ENCODE measurements at places on chromosomes 4 and X.

GRCh38 chr4:37825968-37826294, 555 bp upstream of the PGM2 start:
- DNase-seq: no peak

DNA sequence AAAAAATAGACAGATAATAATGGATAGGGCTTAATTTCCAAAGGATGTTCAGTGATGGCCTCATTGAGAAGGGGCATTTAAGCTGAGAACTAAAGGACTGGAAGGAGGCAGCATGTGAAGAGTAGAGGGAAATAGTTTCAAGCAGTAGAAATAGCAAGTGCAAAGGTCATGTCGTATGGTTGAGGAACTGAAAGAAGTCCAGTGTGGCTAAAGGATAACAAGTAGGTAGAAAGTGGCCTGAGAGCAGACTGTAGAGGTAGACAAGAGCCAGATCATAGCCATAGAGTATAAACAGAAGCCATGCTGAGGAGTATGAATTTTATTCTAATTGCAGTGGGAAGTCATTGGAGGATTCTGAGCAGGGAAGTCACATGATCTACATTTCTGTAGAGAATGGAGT, 72.3 kb downstream of the GRIA3 start:
- no peak for DNase-seq

GRCh38 chr4:45199736-45200135, 473.4 kb upstream of the GNPDA2 start:
- no peak for DNase-seq

DNA sequence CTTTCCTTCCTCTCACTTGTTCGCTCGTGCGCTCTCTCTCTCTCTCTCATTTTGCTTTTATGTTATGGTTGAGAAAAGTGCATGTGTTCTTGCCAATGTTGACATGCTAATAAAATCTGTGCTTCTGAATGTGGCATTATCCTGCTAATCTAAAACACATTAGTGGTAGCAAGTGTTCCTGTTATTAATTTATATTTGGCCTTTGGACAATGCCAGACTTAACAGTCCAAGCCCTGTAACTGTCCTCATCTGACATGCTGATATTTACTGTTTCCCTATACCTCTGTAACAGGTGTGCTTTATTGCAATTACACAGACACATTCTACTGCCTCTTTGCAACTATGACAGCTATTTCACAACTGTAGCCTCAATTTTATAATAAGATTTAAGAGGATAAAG, 2.7 kb downstream of the PPARGC1A start:
- no peak for DNase-seq

All from activated CD4-positive, alpha-beta T cell treated with anti-CD3 and anti-CD28 coated beads, Interleukin-2, amount 50 U/mL, for 4 hours (primary cell).